M059J (cell line): ENCODE measurements at places on chromosomes 2 and 18.
A peak's percentile ranks its signal among the peaks of the same experiment; 100 is the strongest.

- DNase-seq: no peak
These were observed 97.6 kb upstream of the SEC11C start for GRCh38 chr18:59041819-59042815.

DNA sequence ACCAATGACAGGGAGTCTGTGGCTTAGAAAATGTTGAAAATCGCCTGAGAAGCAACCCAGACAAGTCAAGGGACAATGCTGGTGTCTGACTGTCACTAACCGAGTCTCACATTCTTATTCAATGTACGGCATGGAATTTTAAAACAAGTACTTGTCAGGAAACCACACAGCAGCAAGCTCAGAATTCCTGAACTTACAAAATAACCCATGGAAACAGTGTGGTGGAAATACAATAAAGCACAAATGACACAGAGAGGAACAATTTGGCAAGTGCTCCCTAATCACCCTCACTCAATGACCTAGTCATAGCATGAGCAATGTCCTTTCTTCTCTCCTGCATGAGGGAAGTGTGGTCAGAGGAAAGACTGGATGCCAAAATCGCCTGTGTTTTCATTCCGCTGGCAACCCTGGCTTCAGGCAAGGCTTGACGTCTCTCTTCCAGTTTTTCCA lies 154.0 kb downstream of the SATB2 start:
- peak; percentile 98 for DNase-seq

DNA sequence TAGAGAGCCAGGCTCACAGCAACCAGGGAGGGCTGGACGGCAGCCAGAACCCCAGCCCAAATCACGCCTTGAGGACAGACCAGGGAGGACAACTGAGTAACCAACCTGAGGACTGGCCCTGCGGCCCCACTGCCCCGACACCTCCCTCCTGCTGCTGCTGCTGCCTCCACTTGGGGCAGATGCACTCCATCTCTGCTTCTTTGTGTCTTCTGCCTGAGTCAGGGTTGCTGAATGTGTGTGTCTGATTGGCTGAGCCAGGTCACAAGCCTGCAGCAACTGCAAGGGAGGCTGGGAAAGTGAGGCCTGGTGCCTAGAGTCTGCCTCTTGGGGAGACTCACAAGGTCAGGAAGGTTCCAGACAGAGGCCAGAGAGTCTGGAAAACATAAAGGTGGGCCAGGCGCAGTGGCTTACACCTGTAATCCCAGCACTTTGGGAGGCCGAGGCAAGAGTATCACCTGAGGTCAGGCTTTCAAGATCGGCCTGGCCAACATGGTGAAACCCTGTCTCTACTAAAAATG lies 83.4 kb downstream of the ZFP36L2 start:
- peak; percentile 20 for DNase-seq

- DNase-seq: peak; percentile 10
These were observed 16.6 kb downstream of the THAP4 start for GRCh38 chr2:241620419-241620769.

DNA sequence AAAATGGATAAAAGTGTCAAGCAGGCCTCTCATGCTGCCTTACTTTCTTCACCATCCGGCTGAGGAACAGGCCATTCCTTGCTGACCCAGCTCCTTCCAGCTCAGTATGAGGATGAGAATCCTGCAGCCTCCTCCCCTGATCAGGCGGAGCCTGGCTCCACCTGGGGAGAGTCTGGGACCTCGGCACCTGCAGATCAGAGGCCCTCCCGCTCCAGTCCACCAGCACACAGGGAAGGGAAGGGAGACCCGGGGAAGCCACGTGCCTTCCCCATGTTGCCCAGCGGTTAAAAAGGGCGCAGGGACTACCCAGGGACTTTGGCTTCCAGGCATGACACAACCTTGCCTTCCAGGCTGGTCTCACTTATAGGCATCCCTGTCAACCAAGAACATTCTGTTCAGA lies 172.0 kb downstream of the NDUFA10 start:
- DNase-seq: no peak

GRCh38 chr2:42223067-42223854 lies 54.1 kb downstream of the EML4 start:
- no peak for DNase-seq
